ENCODE measurements at places on chromosomes 4 and X. TPM values are rescaled to one million over a fixed set of nuclear protein-coding genes. Genes with fewer than 3 reads are reported as not detected.

Gene DRD5
- not detected for total RNA-seq

Gene SPINK2
- total RNA-seq = not detected

Gene CFAP99
- not detected for total RNA-seq

Gene CT47A1
- total RNA-seq = not detected

Gene FRMD7
- total RNA-seq = not detected

Gene FAAH2
- total RNA-seq = 6.6 TPM

Gene RHOXF2
- not detected for total RNA-seq

Gene NOX1
- total RNA-seq = not detected

Gene NUP62CL
- 2.0 TPM for total RNA-seq

Gene SGMS2
- total RNA-seq = 86.9 TPM

Gene HSFX3
- total RNA-seq = not detected

Gene SULT1E1
- total RNA-seq = 0.51 TPM

Gene BMP3
- 0.05 TPM for total RNA-seq

Gene NWD2
- total RNA-seq = not detected

Gene PGK1
- total RNA-seq = 534 TPM

Gene NAT8L
- total RNA-seq = not detected

Gene TRIM60
- not detected for total RNA-seq

Gene CNGA1
- 5.1 TPM for total RNA-seq

Gene DCAF8L2
- not detected for total RNA-seq

Gene MEPE
- total RNA-seq = not detected

Gene PTPN13
- total RNA-seq = 46.8 TPM

Gene USP26
- total RNA-seq = not detected

Gene GC
- not detected for total RNA-seq

Gene IL13RA1
- total RNA-seq = 28.1 TPM

Gene MSX1
- total RNA-seq = 0.14 TPM

Gene SRPK3
- 0.07 TPM for total RNA-seq

Gene SERTM2
- not detected for total RNA-seq

Gene HMGN5
- total RNA-seq = 1.7 TPM

Gene KLHL34
- total RNA-seq = 0.05 TPM

Gene DCHS2
- total RNA-seq = 0.07 TPM

Gene ARFIP1
- 38.6 TPM for total RNA-seq

Gene TSPAN7
- total RNA-seq = 3.4 TPM

Gene ZFYVE28
- 1.3 TPM for total RNA-seq

Gene FAM9B
- total RNA-seq = not detected

Gene RTL5
- 0.09 TPM for total RNA-seq

Gene SLAIN2
- 15.8 TPM for total RNA-seq

Gene CYP2U1
- 3.2 TPM for total RNA-seq

Gene PCSK1N
- total RNA-seq = 13.2 TPM

Gene MOSPD2
- total RNA-seq = 7.5 TPM

Gene PCDH10
- total RNA-seq = under 0.01 TPM

Gene MAGEA2
- not detected for total RNA-seq

Gene CXCL1
- 97.3 TPM for total RNA-seq

Gene GIMD1
- not detected for total RNA-seq

Gene VCX
- total RNA-seq = not detected

Gene GLOD5
- total RNA-seq = not detected

Gene KIF4A
- total RNA-seq = 9.3 TPM

Gene FANCB
- total RNA-seq = 2.3 TPM
